ENCODE measurements at places on chromosomes 7 and 10.
A peak's percentile ranks its signal among the peaks of the same experiment; 100 is the strongest.

GRCh38 chr7:33581236-33581635 is 324.1 kb upstream of the BMPER start:
- no peak for DNase-seq

DNA sequence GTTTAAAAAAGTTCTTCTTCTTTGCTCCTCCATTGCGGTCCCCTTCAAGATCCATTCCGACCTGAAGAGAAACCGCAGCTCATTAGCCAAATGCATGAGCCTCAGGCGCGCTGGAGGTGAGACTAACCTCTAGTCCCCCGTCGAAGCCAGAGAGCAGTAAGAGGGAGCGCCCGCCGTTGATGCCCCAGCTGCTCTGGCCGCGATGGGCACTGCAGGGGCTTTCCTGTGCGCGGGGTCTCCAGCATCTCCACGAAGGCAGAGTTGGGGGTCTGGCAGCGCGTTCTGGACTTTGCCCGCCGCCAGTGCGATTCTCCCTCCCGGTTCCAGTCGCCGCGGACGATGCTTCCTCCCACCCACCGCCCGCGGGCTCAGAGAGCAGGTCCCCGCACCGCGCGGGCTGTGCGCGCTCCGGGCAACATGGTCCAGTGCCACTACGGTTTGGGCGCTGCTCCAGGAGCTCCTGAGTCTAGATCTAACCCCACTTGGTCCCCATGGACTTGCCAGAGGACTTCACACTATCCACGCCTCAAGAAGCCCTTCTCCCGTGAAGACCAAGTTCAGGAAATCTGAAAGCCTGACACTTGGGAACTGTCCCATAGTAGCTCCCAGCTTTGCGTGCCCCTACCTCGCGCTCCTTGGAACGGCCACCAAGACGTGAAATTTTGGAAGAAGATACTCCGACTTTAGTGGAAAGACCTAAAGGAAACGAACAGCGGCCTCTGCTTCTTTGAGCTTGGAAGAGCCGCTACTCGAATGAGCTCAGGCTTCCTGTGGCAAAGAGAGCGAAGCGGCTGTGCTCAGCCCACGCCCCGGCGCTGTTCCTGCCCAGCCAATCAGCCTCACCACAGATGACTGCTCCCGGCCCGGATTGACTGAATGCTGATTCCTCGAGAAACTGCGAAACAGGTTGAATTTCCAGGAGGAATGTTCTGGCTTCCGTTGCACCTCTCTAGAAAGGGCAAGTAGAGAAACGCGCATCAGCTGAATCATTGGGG is at the start of gene ABCB1:
Gene ABCB1 (minus strand): TSS at position 755 of the 995 bp plus-strand sequence. CDS start 700 bp downstream, at position 55.
- DNase-seq, result no peak

DNA sequence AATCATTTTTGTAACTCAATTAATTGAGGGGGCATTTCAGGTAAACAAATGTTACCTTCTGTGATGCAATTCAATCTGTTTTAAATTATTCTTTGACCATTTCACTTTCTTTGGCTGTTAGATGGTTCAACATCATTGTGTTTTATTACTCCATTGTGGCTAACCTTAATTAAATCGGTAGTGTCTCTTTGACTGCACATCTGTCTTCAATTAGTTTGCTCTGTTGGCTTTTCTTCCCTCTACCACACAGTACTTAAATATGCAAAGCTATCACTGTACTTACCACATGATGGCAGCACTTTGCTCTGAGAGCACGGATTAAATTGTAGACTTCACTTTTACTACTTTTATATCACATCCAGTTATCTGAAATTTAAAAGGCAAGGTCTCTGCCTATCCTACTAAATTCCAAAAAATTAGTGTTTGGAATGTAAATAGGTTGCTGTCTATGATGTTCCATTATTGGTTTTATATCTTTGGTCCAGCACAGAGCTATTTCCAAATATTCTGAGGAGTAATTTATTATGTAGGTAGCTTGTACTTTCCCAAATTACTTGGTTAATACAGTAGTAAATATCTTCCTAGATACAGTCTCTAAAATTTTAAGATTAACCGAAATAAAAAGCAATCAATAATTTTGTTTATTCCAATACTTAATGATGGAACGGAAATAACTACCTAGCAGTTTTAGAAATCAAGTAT is 352.0 kb downstream of the PCLO start:
- peak; percentile 76 for DNase-seq

GRCh38 chr7:4131063-4131462 is 551.0 kb upstream of the FOXK1 start:
- no peak for DNase-seq

DNA sequence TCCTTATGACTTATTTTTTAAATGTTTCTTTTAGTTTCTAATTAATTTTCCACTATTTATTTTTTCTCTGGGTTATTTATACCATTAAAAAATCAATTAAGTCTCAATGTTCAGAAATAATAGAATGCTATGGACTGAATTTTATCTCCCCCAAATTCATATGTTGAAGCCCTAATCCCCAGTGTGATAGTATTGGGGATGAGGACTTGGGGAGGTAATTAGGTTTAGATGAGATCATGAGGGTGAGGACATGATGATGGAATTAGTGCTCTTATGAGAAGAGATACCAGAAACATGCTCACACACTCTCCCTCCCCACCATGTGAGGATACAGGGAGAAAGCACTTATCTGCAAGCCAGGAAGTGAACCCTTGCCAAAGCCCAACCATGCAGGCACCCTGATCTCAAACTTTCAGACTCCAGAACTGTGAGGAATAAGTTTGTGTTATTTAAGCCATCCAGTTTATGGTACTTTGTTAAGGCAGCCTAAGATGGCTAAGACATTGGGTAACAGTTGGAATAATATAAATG is 202.6 kb downstream of the MDFIC start:
- DNase-seq, result no peak

- DNase-seq, result no peak
Observed at GRCh38 chr10:60427148-60427547, 37.5 kb upstream of the ANK3 start.

DNA sequence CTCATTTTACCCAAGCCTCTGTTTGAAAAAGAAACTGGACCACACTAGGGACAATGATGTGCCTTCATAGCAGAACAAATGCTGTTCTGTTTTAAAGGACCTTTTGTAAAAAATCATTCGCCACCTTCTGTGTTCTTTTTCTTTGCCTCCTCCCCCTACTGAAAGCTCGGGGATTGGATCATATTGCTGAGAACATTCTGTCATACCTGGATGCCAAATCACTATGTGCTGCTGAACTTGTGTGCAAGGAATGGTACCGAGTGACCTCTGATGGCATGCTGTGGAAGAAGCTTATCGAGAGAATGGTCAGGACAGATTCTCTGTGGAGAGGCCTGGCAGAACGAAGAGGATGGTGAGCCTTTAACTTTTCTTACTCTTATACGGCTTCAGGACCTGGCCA is 62.2 kb downstream of the POLL start:
- no peak for DNase-seq

GRCh38 chr7:90569368-90569767 is 26.8 kb upstream of the CDK14 start:
- no peak for DNase-seq

DNA sequence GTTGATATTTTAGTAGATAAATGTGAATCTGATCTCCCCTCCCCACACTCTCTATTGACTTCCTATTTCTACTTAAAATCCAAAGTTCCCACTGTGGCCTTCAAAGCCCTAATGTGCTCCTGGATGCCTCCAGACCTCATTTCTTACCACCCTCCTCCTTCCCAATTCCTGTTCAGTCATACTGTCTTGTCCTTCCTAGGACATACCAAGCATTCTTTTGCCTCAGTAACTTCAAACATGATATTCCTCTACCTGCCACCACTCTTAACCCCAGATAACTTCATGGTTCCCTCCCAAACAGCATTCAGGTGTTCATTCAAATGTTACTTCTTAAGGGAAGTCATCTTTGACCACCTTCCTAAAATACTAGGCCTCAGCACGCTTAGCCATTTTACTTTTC is 34.2 kb upstream of the FAM221A start:
- DNase-seq, result no peak

DNA sequence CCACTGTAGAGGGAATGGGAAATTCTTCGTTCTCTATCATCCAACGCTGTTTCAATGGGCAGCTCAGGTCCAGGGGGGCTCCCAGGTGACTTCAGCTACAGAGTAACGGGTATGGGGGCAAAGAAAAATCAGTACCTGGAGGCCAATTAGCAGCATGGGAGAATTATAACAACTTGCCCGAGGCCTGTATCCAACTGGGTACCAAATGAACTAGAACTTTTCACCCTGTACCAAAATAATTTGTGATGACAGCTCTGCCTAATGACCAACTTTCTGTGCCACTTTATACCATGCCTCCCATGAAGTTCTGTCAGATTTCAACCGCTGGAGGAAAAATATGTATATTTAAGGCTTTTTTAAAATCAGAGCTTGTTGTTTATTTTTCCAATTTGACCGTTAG is 467.1 kb downstream of the PARD3 start:
- DNase-seq, result no peak

DNA sequence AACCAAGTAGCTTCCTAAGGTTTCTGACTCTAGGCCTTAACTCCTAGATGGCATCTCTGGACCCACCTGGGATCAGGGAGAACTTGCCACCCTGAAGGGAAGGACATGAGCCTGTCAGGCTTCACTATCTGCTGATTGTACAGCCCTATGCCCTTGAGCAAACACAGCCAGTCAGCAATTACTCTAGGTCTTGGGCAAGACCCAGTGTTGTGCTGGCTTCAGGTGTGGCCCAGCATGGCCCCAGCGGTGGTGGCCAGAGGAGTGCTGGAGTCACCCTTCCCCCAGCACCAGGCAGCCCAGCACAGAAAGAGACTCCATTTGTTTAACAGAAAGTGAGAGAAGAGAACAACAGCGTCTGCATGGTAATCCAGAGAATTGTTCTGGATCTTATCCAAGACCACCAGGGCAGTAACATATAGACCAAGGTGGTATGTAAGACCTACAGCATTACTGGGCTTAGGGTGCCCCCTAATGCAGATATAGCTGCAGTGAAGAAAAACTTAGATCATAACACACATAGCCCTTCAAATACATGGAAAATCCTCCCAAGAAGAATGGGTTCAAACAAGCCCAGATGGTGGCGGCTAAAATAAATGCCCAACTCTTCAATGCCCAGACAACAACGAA is 207.7 kb downstream of the MAGI2 start:
- no peak for DNase-seq

GRCh38 chr10:43114743-43115611 is 23.3 kb upstream of the CSGALNACT2 start:
- no peak for DNase-seq

DNA sequence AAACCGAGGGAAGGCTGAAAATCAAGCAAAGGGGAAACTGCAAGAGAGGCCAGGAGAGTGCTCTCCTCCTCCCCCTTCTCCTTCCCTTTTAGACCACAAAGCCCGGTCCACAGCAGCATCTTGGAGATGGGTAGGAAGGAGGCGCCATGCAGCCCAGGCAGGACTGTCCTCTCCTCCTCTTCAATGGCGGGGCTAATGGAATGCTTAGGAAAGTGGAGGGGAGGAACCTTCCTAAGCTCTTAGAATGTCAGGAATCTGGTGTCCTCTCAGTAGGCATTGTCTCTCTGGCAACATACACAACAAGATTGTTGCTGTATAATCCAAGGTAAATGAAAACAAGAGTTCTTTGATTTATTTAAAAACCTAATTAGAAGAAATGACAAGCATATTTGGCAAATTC is 185.1 kb downstream of the DGKI start:
- no peak for DNase-seq

- DNase-seq, result no peak
Observed at GRCh38 chr10:48633381-48634197, 28.7 kb upstream of the ARHGAP22 start.

DNA sequence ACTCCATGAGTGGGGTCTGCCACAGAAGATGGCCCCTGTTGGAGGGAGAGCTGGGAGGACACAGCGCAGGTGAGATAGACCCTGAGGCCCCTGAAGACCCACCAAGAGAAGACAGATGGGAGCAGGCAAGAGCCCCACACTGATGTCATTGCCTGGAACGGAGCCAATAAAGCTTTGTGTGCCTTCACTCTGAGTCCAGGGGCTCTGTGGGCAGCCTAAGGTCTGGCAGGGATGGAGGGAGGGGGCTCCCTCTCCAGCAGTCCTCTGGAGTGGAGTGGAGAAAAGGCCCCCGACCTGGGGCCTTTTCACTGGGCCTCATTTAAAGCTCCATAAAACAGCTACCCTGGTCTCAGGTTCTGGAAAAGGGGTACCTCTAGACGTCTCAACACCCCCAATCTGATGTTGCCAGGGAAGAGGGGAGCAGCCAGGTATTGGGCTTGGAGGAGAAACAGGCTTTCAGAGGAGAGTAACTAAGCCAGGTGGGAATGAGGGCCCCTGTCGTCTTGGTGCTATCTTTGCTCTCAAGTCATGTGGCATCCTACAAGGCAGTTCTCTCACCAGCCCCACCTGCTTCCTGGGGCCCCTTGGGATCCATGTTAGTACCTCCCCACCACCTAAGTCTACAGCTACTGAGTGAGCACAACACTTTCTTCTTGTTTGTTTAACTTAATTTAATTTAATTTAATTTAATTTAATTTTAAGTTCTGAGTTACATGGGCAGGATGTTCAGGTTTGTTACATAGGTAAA is 1.4 kb downstream of the C10orf62 start:
- no peak for DNase-seq

DNA sequence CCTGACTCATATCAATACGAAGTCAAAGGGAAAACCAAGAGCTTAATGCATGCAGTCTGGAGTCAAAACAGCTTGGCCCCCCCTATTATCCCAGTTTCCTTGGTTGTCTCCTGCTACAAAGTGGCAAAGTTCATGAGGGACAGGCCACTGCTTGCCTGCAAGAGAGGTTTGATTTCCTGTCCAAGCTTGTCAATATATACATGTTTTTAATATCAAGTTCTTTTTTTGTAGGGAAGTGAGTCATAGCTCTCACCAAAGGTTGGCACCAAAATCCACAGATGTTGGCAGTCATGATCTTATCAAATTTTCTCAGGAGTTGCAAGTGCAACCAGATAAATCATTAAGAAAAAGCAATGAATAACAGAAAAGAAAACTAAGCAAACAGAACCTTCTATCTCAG is 176.8 kb downstream of the COBL start:
- DNase-seq, result no peak

DNA sequence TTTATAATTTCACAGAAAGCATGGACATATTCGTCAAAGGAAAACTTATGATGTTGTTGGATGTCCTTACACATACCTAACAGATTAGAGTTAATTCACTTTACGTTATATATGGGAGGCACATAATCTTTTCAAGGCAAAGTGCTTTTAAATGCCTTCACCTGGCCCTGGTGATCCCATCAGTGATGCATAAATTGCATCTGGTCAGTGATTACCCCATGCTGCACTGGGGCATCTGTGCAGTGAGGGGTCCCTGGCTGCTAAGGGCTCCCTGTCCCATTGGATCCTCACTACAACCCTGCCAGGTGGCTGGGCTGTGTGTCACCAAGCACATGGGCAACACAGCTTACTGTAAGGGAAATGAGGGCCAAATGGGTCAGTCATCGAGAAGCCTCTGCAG is 441.1 kb downstream of the RPS24 start:
- DNase-seq, result no peak

DNA sequence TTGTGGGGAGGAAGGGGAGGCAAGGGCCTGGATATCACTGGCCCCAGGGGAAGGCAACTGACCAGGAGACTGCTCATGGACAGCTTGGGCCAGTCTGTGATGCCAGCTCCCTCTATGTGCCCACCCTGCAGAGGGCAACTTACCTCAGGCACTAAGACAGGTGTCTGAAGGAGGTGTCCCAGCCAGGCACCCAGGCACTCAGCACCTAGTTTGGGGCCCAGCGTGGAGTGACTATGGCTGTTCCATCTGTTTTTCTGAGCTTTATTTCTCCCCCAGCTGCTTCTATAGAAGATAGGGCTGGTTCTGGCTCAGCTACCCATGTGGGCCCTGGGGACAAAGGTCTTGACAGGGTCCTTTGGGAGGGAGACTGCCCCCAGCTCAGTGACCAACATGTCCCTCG is 150.6 kb upstream of the PCBD1 start:
- no peak for DNase-seq

GRCh38 chr10:80443531-80443974 is 10.6 kb upstream of the TSPAN14 start:
- no peak for DNase-seq

Data from AG09309 (cell line).